ENCODE measurements at places on chromosomes 5 and 9. TPM values are rescaled to one million over a fixed set of nuclear protein-coding genes. Genes with fewer than 3 reads are reported as not detected.
A peak's percentile ranks its signal among the peaks of the same experiment; 100 is the strongest.

DNA sequence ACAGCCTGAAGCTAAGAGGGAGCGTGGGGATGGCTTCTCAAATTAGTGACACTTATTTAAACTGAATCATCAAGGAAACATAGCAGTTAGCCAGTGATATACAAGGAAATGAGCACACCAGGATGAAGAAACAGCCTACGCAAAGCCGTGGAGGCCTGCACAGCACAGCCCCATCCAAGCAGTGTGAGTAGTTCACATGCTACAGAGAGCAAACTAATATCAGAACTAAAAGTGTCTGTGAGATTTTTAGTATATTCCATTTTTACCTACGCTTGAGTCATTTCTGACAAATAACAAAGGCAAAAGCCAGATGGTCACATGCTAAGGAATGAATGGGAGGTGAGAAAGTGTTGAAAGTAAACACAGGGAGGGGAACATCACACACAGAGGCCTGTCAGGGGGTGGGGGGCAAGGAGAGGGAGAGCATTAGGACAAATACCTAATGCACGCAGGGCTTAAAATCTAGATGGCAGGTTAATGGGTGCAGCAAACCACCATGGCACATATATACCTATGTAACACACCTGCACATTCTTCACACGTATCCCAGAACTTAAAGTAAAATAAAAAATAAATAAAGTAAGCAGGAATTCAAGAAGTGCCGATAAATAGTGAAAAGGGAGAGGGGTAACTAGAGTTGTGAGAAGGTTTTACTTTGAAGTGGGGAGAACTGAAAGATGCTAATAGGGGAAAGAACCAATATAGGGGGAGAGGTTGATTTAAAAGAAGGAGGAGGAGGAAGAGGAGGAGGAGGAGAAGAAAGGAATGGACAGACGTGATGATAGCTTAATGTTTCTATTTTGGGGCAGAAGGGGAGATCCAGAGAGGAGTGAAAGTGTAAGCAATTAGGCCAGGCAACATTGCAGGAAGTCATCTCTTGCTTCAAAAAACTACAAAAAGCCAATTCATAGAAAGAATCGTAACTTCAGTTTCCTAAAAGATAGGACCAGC, 100.9 kb upstream of the PTGER4 start:
- peak; percentile 35 for DNase-seq

DNA sequence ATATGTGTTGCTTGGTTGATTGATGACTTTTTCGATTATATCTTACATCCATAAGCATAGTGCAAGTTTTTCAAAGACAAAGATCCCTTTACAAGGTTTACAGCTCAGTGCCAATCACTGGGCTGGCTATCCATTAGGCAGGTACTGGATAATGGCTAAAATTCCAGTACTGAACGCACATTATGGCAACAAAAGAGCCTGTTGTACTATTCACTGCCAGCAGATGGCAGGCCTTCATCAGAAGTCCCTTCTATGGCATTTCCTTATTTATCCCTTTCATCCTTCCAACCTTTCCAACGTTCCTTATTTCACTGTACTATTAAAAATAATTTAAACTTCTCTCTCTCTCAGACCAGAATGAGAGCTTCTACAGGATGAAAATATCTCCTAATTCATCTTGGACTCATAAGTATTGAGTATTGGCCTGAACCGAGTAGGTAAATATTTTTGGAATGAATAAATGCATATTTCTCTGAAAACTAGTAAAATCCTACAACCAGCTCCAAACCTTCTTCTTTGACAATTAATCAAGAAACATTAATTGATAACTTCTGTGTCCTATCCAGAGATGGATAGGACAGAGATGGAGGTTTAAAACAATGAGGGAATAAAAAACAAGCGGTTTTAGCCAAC, 6.7 kb upstream of the WNT8A start:
- peak; percentile 68 for DNase-seq

DNA sequence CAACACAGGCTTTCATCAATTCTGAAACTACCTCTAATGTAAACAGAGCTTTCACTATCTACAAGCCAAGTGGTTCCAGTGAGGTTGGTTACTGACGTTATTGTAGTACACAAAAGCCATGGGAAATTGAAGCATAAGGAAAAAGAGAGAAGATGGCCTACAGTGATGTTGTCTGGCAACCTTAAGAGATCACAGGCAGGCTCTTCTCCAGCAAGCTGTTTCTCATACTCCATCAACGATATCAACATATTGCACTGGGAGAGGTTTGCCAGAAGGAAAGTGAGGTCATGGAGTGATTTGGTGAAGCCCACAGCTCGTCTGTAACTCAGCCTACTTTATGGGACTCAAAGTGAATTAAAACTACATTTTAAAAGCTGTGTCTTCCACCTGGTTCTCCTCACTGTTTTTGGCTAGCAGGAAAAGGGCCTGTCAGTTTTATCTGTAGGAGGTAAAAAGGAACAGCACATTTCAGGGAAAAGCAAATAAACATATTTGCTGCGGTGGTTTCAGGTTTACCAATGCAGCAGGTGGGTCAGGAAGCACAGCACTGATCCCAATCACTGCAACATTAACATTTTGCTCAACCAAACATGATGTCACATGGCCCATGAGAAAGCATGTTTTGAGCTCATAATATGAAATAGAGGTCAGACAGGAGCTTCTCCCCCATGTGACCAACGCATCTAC, 72.9 kb downstream of the ARSB start:
- no peak for DNase-seq

Gene CCDC152
- 0.18 TPM for polyA plus RNA-seq

GRCh38 chr9:135479469-135480052, at the start of gene PPP1R26:
PPP1R26 (plus strand) TSS chr9:135479782; CDS start chr9:135484511, 4,729 bp downstream.
- DNase-seq = no peak

Gene FGF18
- polyA plus RNA-seq = not detected

DNA sequence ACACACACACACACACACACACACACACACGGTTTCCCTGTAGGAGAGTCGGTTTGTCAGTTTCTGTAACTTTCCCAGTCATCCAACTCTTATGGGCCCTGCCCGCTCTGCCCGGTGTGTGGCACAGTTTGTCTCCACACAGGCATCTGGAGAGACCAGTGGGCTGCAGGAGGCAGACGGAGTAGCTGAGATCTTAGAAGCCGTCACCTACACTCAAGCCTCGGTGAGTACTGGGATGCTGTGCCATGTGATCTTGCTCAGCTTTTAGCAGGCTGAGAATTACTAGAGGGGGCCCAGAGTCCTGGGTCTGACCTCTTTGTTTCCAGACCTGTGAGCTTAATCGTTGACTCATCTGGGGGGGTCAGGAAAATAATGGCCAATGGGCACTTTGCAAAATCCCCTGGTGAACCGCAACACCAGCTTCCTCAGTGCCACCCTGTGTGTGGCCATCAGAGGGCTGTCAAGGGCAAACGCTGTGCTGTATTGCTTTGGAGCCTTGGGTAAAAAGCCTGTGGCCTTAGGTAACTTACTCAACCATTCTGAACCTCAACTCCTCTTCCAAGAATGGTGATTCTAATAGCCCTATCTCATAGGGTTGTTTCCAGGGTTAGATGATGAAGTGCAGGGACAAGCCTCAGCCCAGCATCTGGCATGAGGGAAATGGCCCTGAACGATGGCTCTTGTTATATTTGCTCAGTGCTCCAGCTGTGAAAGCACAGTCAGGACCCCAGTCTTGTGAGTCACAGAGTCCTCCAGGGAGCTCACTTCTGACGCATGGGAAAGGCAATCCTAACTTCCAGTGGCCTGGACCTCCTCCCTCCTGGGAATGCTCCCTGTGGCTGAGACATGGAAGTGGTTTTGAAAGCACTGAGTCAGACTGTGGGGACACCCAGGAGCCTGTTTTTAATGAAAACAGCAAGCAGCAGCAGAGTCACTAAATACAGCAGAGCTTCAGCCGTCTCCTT, 45.6 kb downstream of the COL15A1 start:
- no peak for DNase-seq

Data from CD14-positive monocyte (primary cell).